C1 segment of cervical spinal cord (tissue), 14 donors: ENCODE measurements at places on chromosomes 7 and 10.

GRCh38 chr10:3064423-3064822 is 2.9 kb upstream of the PFKP start:
- DNase-seq, result no peak

GRCh38 chr7:19295376-19295775 is 150.2 kb upstream of the FERD3L start:
- DNase-seq, result no peak

DNA sequence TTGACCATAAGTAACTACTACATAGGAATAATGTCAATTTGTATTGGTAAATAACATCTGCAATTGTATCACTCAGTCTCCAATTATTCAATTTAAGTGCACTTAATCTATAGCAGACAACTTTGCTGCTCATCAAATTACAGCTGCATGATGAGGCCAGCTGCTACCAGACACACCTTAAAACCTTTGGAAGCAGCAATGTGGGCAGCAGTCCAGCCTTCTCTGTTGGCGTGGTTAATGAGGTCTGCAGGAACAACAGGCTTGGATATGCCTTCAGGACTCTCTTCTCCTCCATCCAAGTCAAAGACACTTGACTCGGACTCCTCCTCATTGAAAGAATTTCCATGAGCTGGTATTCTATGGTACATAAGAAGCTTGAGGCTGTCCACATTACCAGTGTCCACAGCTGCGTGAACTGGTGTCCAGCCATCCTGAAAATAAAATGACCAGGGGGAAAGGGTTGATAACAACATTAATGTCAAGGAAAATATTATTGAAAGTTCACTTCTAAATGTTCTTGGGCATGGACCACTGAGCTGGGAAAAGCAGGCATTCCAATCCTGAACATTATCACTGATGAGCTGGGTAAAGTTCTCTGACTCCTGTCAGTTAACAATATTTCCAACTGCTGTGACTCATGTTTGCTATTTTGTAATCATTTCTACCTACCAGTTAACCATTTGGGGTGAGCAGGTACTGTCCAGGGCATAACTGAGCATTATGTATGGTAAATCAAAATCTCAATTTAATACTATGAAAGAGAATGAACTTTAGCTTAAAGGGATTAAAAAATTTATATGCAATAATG is 95.7 kb downstream of the CTTNBP2 start:
- no peak for DNase-seq

GRCh38 chr7:155731871-155732270 is 80.4 kb downstream of the SHH start:
- DNase-seq, result no peak

- no peak for DNase-seq
These were observed 35.9 kb downstream of the TSPAN15 start for GRCh38 chr10:69486922-69487730.

DNA sequence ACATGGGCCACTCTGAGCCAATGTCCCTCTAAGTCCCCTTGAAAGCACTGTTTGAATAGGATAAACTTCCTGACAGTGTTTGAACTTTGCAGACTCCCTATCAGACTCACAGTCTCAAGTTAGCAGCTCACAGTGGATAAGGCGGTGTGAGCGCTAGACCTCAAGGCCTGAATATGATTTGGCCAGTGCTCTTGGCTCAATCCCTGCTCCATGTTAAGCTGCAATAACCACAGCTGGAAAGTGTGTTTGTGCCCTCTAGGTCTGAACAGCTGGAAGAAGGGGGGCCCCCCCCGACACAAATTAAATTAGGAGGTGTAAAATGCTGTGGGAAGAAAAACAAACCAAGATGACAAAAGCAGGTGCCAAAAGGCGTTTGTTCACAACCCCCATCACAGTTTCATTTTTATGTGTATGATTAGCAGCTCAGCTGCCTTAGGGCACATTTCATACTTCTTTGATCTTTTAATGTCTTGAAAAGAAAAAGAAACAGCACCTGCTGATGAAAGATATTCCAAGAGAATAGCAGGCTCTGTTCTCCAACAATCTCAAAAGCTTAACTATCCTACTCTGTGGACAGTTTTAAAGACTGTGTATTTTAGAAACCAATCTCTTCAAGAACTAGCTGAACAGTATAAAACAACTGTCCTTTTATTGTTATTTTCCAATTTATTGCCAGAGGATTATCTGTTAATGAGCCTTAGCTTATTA is 167.6 kb downstream of the SNX13 start:
- no peak for DNase-seq

DNA sequence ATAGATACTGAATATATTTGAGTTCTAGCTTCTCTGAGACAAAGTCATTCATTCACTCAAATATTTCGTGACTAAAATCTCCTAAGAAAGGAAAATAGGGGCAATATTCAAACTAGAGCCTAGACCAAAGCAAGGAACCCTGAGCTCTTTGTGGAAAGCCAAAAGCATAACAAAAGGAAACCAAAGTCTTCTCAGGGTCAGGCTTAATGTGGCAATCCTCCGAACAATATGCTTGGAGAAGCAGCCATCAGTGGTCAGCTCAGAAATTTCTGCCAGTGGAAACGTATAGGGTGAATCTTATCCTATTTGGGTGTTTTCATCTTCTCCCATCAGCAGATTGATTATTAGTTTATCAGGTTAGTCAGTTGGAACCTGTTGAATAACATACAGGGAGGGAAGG is 151.3 kb upstream of the SLC13A1 start:
- DNase-seq, result no peak

DNA sequence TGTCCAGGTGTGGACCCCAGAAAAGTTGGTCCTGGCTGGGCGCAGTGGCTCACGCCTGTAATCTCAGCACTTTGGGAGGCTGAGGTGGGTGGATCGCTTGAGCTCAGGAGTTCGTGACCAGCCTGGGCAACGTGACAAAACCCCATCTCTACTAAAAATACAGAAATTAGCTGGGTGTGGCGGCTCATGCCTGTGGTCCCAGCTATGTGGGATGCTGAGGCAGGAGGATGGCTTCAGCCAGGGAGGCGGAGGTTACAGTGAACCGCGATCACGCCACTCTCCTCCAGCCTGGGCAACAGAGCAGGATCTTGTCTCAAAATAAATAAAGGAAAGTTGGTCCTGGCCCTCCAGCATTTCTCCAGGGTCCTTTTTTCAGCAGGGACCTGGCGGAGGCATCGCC is 1.4 kb downstream of the NUDT1 start:
- DNase-seq, result no peak

DNA sequence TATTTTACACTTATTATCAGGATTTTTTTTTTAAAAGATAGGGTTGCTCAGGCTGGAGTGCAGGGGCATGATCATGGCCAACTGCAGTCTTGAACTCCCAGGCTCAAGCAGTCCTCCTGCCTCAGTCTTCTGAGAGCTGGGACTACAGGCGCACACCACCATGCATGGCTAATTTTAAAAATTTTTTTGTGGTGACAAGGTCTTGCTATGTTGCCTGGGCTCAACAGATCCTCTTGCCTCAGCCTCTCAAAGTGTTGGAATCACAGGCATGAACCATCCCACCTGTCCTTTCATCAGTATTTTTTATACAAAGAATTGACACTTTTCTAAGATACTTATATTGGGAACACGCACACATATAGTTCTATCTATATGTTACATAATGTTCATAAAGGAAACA is 99.3 kb downstream of the PIP4K2A start:
- DNase-seq, result no peak

- DNase-seq, result no peak
These were observed 39.2 kb upstream of the FRMD4A start for GRCh38 chr10:14369906-14370305.

DNA sequence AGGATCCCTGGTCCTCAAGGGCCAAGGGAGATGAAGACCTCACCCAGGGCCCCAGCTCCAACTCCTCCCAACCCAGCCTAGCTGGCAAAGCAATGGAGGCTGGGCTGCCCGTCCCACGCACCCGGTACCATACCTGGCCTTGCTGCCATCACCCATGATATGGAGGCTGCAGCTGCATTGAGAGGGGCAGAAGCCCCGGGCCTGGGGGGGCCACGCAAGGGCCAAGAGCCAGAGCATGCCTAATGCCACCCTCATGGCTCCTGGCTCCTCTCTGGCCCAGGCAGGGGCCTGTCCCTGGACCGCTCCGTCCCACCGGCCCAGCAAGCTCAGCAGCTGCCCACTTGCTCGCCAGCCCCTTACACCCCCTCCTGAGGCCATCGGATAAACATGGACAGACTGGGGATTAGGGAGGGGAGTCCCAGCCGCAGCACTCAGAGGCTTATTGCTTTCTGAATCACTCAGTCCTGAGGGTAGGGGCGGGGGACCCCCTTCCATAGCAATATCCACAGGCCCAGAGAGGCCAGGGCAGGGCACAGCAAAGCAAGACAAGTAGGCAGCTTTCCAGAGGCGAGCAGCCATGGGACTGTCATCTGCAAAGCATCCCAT is at the start of gene LRIT1:
TSS of gene LRIT1 (minus strand) at position 362 of the 606 bp plus-strand sequence. CDS start at position 255, 107 bp downstream.
- no peak for DNase-seq
